WTC11 (cell line): ENCODE measurements at places on chromosomes 16 and 17. TPM values are rescaled to one million over a fixed set of nuclear protein-coding genes. Genes with fewer than 3 reads are reported as not detected.

The DUS2 gene
- 23.5 to 27.9 TPM (median 25.8 TPM) in 3 replicates for total RNA-seq

The TBC1D3E gene
- not detected in 3 replicates for total RNA-seq

The PPM1E gene
- 8.1 to 8.4 TPM (median 8.2 TPM) in 3 replicates for total RNA-seq

GRCh38 chr16:85948138-85948509 lies 49.2 kb downstream of the IRF8 start:
- no peak overlapping the region for H3K4me3 ChIP-seq
- no peak overlapping the region for H3K27ac ChIP-seq
- no peak for DNase-seq
- H3K36me3 ChIP-seq = no peaks in the 10 kb centered on the region
- no peaks in the 10 kb centered on the region for H3K4me1 ChIP-seq

DNA sequence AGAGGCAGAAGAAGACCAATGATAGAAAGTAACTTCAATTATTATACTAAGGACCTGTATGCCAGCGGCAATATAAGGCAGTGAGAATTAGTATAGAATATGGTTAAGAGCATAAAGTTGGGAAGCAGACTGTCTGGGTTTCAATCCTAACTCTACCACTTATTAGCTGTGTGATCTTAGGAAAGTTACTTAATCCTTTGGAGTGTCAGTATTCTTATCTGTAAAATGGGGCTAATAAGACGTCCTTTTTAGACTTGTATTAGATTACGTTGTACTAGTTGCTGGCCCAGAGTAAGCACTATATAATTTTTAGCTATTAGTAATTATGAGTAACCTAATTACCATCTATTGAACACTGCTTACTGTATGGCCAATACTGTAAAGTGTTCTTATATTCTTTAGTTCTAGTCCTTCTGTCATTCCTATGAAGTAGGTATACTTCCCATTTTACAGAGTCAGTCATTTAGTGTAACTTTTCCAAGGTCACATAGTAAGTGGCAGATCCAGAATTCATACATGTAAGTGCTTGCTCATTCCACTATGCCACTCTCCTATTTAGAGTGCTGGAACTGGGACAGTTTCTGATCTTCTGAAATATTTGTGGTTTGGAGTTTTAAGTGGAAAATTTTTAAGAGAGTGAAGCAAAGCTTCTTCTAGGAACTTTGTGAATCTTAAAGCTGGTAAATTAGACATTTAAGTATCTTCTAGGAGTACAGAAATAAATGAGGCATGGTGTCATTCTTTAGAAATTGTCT lies 22.5 kb downstream of the HEATR9 start:
- H3K4me3 ChIP-seq = no peak overlapping the region
- no peak for DNase-seq
- H3K27me3 ChIP-seq = no peaks in the 10 kb centered on the region
- peaks cover 68% of the 10 kb centered on the region for H3K36me3 ChIP-seq
- peaks cover 11% of the 10 kb centered on the region for H3K4me1 ChIP-seq
- no peak overlapping the region for H3K27ac ChIP-seq

The ZNF646 gene
- 26.7 to 29.3 TPM (median 29.1 TPM) in 3 replicates for total RNA-seq

- no peaks in the 10 kb centered on the region for H3K4me1 ChIP-seq
- H3K27me3 ChIP-seq = peaks cover 3% of the 10 kb centered on the region
- no peak overlapping the region for H3K27ac ChIP-seq
Measured at GRCh38 chr17:34733333-34733732, 154.0 kb downstream of the TMEM132E start.

The SLC5A2 gene
- 0.83 to 1.7 TPM (median 1.1 TPM) in 3 replicates for total RNA-seq

DNA sequence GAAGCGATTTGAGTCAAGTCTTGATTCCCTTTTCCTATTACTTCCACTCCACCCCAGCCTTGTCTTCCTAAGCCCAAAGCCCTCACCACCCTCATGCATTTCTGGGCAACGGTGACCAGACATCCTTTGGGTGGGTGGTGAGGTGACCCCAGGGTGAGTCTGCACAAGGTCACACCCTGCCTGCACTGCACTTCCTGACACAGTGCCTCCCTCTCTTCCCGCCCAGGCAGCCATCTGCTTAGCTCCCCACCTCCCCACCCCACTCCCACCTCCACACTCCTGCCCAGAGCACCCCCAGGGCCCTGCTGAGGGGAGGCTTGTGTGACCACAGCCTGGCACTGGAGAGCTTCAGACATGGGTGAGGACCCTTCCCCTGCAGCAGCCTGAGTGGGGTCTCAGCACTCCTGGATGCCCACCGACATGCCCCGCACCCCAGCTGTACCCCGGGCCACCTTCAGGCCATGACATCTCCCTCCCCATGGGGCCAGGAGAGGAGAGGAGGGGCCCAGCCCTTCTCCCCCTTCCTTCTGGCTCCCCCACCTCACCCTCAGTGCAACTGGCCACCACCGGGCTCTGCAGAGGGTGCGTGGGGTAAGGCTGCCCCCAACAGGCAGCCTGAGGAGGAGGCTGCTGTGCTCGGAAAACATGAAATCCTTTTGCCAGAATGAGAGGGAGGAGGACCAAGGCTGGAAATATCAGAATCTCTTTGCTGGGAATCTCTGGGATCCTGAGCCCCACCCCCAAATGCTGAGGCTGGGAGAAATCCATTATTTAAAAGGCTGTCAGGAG lies 68.6 kb downstream of the CCT6B start:
- peaks cover 18% of the 10 kb centered on the region for H3K27me3 ChIP-seq
- H3K36me3 ChIP-seq = no peaks in the 10 kb centered on the region
- H3K27ac ChIP-seq = no peak overlapping the region
- peak; percentile 71 for DNase-seq

DNA sequence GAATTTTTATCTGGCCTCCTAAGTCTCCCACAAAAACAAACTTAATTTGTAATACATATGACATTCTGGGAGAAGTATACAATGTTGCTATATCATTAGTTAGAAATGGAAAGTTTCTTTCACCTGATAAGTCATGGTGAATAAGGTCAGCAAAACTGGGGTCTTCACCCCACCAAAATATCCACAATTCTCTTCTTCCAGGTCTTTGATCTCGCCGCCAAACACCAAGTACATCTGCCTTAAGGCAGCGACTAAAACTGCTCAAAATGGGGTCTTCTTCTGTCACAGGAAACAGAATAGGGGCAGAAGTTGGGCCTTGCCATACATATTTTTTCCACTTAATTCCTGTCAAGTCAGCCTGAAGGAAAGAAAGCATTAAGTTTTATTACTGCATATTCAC lies 2.1 kb downstream of the MED13 start:
- peaks cover 25% of the 10 kb centered on the region for H3K36me3 ChIP-seq
- no peak for DNase-seq
- H3K4me1 ChIP-seq = peaks cover 45% of the 10 kb centered on the region
- H3K27me3 ChIP-seq = no peaks in the 10 kb centered on the region
- no peak overlapping the region for H3K27ac ChIP-seq

DNA sequence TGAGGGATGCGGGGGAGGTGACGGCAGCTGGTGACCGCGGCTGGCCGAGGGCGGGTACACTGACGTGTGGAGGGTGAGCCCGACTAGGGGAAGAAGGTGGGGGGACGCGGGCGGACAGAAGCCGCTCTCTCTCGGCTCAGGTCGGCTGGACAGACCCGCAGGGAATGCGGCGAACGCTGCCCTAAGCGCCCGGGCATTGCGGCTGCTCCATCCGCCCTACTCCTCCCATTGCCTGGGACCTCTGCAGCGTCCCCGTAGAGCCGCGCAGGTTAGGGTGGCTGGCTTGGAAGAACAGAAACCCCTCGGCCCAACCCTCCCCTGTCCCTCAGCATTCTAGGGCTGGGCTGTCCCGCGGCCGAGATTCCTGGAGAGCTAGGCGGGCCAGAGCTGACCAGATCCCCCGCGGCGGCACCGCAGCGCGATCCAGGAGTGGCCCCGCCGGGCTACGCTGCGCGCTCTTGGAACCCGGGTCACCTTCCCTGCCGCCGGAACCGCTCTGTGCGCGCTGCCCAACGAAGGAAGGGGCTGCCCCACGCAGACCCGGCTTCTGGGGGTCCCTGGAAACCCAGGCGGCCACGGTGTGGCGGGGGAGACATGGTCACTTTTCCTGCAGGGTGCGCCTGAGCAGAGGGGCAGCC lies 3.0 kb downstream of the DLX4 start:
- H3K4me3 ChIP-seq = peak overlapping the region; percentile 50
- peak; percentile 43 for DNase-seq
- no peaks in the 10 kb centered on the region for H3K36me3 ChIP-seq
- H3K4me1 ChIP-seq = peaks cover 43% of the 10 kb centered on the region
- peaks cover 99% of the 10 kb centered on the region for H3K27me3 ChIP-seq

The UTS2R gene
- 0.46 to 0.76 TPM (median 0.53 TPM) in 3 replicates for total RNA-seq

The CES4A gene
- 0.57 to 0.89 TPM (median 0.61 TPM) in 3 replicates for total RNA-seq

GRCh38 chr16:61820398-61820797 lies 215.8 kb downstream of the CDH8 start:
- H3K36me3 ChIP-seq = no peaks in the 10 kb centered on the region; the same call in 1 of the 2 replicates
- H3K4me3 ChIP-seq = no peak overlapping the region
- no peak for DNase-seq
- peaks cover 15% of the 10 kb centered on the region for H3K4me1 ChIP-seq
- H3K27ac ChIP-seq = no peak overlapping the region

DNA sequence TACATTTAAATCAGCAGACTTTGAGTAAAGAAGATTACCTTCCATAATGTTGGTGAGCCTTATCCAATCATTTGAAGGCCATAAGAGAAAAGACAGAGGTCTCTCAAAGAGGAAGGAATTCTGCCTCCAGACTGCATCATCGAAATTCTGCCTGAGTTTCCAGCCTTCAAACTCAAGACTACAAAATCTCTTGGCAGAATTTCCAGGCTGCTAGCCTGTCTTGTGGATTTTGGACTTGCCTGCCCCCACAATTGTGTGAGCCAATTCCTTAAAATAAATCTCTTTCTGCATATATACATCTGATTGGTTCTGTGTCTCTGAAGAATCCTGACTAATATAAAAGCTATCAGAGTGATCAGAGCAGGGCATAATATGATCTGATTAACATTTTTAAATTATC lies 216.6 kb upstream of the CPHXL start:
- H3K4me3 ChIP-seq = no peak overlapping the region
- peaks cover 81% of the 10 kb centered on the region for H3K27me3 ChIP-seq
- peaks cover 8% of the 10 kb centered on the region for H3K36me3 ChIP-seq
- H3K27ac ChIP-seq = no peak overlapping the region
- no peak for DNase-seq
- no peaks in the 10 kb centered on the region for H3K4me1 ChIP-seq

- DNase-seq = no peak
- H3K36me3 ChIP-seq = peaks cover 26% of the 10 kb centered on the region
- no peaks in the 10 kb centered on the region for H3K27me3 ChIP-seq
- H3K27ac ChIP-seq = no peak overlapping the region; the same call in 1 of the 2 replicates
- no peak overlapping the region for H3K4me3 ChIP-seq
- H3K4me1 ChIP-seq = no peaks in the 10 kb centered on the region
Measured at GRCh38 chr17:80246266-80246681, 14.4 kb upstream of the RNF213 start.

The CHD9NB gene
- total RNA-seq = 2.9 to 3.5 TPM (median 3.0 TPM) in 3 replicates
